Dermis microvascular lymphatic vessel endothelial cell (primary cell): ENCODE measurements at places on chromosomes 1 and 21.
A peak's percentile ranks its signal among the peaks of the same experiment; 100 is the strongest.

DNA sequence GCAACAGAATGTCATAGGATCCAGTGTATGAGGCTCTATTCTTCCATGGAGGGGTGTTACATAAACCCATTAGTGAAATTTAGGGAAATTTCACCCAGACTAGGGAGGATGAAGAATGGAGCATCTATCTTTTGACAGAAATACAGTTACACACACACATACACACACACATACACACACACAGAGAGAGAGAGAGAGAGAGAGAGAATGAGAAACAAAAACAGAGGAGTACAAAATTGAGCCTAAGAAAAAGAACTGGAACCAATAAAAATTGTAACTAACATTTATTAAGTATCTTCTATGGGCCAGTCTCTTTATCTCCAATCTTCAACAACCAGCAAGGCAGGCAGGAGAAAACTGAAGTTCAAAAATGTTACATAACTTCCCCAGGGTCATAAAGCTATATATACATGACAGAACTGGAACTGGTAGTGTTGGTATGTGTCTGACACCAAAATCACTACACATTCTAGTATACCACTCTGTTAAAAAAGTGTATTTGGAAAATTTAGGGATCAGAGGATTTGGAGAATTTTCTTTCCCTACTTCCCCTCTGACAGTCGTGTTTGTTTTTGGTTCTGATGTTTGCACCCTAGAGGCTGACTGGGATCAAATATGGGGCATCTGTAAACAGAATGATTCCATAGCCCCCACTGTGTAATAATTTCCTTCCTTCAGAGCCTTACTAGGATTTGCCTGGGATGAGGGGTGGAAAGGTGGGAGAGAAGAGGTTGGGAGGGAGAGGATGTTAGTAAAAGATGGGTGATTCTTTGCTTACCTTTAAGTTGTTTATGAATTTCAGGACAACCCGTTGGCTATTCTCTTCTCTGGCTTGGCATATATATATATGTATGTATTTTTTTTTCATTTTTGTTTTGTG is 1.0 kb upstream of the ZFYVE9 start:
- DNase-seq = no peak

DNA sequence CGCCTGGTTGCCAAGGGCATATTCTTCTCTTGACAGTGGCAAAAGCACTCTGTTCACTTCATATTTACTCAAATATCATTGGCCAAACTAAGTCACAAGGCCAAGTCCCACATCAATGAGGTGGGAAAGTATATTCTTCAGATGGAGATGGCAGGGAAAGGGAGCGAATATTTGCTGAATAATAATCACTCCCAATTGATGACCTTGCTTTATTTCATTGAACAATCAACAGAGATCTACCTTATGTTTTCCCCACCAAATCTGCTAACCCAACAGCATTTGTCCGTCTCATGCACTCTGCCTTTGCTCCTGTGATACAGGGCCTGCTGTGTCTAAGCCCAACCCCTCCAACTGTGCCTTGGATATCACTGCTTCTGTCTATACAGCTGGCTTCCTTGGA is 45.2 kb upstream of the PCP4 start:
- DNase-seq = no peak

GRCh38 chr1:31765041-31765467 is 914 bp upstream of the ADGRB2 start:
- peak; percentile 30 for DNase-seq

- DNase-seq = peak; percentile 33
Observed at GRCh38 chr1:43152866-43153265, 19.2 kb downstream of the EBNA1BP2 start.

DNA sequence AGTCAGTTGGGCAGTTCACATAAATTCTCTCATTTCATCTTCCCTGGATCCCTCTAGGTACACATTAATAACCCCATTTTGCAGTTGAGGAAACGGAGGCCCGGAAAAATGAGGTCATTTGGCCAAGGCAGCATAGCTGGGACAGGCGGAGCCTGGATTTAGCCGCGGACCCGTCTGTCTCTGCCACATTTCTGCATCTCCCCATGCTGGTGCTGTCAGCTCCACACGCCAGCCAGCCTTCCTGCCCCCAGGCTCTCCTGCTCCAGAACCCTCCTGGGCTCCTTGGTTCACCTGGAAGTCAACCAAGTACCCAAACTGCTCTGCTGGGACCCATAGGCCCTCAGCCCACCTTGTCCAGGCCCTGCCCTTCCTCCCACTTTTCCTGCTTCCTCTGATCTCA is 7.6 kb downstream of the FOXO6 start:
- no peak for DNase-seq
